SIG-M5 (cell line): ENCODE measurements at places on chromosomes 2 and 18.

DNA sequence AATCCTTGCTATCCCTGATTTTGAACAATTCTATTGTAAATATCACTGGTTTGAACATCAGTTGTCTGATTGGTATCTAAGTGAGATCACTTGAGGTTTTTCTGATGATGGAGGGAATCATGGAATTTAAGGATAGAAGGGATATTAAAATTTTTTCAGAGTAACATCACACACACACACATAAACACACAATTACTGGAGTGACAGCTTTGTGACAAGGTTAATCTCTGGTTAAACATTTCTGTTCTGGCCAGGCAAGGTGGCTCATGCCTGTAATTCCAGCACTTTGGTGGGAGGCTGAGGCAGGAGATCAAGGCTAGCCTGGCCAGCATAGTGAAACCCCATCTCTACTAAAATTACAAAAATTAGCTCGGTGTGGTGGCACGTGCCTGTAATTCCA, 85.3 kb downstream of the SOCS6 start:
- DNase-seq, result no peak

DNA sequence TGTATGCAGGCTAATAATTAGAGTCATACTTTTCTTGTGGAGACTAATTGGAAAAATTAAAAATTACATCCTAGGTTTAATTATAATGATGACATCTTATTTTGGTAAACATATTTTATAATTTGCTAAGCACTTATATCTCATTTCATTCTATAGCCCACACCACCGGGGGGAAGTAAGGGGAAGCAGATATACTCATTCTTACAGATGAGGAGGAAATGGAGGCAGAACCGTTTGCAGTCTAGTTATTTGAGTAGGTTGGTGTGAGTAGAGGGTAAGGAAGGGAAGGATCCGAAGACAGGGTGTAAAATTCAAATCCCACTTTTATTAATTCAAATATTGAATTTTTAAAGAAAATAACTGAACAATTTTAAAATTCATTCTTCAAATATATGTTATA, 3.7 kb downstream of the ITGAV start:
- no peak for DNase-seq

DNA sequence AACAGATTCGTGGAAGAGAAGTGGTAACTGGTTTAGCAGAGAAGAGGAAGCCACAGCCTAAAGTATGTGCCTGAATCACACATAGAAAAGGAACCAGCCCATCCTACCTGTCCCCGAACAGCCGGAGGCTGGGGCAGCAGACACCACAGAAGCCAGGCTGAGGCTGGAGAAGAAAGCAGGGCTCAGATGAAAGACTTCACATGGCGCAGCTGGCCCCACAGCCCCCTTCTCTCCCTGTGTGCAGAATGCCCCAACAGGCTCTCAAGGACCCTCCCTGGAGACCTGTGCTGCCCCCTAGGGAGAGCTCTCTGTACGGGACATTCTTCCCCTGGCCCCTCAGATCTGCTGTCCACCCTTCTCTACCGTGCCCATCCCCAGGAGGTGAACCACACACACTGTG, 83.5 kb upstream of the RAB12 start:
- DNase-seq, result no peak

DNA sequence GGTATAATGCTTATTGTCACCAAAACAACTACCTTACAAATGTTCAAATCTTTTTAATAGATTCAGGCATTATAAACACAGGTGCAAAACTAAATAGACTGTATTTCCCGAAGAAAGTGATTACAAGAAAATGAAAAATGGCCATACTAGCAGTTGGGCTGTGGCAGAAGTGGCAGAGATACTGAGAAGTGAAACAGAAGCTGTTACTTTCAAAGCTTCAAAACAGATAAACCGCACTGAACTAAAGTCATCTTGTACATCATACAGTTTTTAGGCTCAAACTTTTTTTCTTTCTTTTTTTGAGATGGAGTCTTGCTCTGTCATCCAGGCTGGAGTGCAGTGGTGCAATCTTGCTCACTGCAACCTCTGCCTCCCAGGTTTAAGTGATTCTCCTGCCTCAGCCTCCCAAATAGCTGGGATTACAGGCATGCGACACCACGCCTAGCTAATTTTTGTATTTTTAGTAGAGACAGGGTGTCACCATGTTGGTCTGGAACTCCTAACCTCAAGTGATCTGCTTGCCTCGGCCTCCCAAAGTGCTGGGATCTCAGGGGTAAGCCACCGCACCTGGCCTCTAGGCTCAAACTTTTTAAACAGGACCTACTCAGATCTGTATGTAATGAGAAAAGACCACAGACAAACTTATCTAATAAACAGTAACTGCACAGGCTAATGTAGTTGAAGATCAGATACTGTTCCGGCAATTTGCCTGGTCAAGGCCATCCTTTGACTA, 77.9 kb upstream of the SATB2 start:
- DNase-seq, result no peak

DNA sequence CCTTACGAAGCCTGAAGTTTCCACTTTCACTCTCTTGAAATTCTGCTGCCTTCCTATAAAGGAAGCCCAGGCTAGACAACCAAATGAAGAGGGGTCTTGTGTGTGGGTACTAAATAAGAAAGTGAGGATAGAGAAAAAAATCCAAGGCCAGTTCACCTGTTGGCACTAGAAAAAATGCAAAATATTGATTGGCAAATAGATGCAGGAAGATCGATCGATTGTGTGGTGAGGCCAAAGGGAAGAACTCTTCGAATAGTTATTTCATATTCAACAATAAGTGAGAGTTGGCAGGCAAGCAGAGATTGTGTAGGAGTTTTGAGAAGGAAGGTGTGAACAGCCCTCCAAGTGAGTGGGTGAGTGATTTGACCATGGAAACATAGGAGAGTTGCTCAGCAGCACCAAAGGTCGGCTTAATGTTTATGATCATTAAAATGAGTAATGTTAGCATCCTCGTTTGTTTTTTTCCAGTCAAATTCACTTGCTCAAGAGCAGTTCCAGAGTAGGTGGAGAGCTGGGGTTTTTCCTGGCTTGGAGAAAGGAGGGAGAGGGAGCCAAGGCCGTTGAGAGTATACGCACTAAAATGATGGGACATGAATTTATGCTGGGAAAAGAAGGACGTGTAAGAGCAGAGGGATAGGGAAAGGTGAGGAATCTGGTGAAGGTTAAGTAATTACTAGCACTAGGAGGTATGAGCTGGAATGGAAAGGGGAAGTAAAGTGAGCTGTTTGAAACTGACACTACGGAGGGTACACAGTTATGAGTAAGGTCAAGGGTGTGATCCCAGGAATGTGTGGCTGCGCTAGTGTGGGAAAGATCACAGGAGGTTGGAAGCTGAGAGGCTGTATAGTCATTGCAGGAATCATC, 1.1 kb upstream of the NAPG start:
- no peak for DNase-seq

DNA sequence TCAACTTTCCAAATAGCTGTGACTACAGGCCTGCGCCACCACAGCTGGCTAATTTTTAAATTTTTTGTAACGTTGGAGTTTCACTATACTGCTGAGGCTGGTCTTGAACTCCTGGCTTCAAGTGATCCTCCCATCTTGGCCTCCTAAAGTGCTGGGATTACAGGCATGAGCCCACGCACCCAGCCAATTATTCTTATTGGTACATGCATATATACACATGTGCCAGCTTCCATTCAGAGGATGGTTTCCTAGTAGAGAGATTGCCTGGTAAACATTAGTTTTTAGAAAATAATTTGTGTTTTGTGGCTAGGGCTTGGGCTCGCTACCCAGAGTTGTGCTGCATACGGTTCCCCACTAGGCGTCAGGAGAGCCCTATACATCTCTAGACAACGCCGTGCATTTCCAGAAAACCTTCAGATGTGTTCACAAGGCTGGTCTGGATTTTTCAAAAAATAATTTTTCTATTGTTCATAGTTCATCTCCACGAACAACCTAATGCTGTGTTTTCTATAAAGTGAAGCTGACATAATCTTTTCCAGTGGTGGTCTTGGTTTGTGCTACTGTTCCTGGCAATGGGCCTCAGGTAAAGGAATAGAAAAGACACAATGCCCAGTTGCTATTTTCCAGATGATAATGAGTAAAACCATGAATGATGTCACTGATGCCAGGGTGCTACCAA, 14.6 kb upstream of the AFG3L2 start:
- DNase-seq, result no peak

DNA sequence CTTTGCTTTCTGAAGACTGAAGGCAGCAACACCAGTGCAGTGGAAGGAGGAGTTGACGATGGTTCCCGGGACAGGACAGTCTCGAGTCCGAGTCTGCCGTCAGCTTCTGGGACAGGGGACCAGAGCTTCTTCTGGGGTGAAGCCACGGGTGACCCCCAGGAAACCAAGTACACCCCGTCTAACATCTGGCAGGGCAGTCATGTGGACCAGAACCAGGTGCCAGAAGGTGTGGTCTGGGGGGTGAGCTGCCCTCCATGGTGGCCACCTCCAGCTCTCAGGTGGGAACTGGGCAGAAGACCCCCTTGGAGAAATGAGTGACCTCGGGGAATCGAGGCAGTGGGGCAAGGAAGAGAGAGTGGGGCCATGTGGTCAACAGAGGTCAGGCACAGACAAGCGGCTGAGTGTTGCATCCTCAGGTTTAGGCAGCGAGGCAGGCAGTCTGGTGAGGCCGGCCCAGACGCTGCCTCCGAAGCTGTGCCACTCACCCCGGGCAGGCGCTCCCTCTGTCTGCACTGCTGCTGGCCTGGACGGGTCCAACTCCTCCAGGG, 204.3 kb downstream of the HDAC4 start:
- no peak for DNase-seq

- no peak for DNase-seq
Observed at GRCh38 chr2:224400886-224401632, 848 bp downstream of the FAM124B start.
